Stimulated activated CD8-positive, alpha-beta memory T cell treated with anti-CD3 and anti-CD28 coated beads, Interleukin-2, amount 100 ng/mL, for 1 hour (primary cell): ENCODE measurements at places on chromosomes 4 and X.

DNA sequence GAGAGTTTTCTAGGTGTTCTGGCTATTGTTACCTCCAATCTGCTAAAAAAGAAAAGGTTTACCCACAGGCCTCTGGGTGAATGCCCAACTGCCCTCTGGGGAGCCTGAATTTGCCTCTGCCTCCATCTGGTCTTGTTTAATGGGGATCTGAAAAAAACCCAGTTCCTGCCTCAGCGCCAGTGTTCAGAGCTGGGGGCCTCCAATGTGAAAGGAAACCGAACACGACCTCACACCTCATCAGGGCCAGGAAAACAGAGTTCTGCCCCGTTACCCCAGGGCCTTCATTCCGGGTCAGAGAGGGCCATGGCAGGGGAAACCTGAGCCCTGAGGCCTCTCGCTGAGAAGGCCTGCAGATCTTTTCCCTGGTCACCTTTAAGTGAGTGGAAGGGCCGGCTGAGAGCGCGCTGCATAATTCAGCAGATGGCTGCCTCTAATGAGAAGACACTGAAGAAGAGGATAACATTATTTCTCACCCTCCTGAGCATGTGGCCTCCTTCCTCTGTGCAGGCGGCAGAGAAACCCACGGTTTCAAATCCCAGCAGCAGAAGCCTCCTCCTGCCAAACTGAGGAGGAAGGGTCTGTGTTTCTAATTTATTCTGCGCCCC is 6.8 kb downstream of the SEPTIN6 start:
- no peak for DNase-seq

DNA sequence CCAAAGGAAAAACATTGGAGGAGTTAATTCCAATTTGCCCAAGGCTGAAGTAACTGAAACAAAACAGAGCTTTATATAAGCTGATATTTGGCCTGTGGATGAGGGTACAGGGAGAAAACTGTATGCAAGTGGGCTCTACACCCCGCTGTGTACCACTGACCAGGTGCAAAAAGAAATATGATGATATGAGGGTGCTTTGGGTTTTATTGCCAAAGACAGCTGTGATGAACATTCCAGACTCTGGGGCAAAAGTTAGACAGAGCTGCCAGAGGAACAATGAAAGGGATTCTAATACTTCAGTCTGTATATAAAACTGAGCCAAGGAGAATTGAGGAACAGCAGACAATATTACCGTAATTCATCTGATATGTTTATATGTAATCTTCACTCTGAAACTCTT is 117.4 kb downstream of the MID1 start:
- DNase-seq: no peak

GRCh38 chr4:169383724-169384123 is 113.0 kb upstream of the SH3RF1 start:
- no peak for DNase-seq

DNA sequence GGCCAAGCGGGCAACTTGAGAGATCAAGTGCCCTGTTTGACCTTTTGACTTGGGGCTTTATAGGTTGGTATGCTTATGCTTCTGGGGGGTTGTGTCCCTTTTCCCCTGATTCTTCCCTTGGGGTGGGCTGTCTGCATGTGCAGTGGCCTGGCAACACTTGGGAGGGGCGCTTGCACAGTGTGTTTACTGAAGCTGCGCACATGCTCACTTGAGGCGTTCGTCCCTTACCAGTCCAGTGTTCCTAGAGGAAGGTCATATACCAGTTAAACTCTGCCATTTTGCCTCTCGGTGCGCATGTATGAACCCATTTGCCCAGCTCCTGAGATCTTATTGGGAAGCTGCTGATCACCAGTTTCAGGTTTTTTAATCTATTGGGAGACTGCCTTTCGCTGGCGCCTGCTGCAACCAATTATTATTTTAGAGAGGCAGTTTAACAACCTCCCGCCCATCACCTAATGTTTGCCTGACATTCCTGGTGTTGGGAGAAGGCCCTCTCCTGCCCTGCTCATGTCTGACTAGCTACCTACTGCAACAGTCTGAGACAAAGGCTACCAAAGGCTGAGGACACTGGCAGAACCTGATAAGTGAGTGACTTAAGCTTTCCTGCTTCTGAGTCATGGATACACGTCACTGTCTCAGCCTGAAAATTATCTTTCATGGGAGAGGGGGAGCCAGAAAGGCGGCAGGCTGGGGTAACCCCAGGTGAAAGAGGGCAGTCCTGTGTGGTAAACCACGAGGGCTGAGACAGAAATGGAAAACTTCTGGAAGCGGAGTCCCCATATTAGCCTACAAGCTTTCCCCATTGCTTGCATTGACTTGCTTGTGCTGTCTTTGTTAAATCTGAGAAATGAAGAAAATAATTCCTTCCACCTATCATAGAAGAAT is 97.6 kb downstream of the CPE start:
- DNase-seq: no peak

DNA sequence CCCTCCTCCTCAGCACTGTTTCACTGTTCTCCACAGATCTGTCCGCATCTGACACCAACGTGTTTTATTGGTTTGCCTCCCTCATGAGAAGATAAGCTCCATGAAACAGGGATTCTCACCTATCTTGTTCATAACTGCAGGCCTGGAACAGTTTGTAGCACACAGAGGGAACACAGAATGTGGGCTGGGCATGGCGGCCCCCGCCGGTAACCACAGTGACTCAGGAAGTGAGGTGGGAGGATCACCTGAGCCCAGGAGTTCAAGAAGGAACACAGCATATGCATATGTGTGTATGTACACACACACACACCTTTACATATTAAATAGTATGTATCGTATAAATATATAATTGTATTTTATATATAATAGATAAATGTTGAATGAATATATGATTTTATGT is 168.6 kb downstream of the AFAP1 start:
- peak; percentile 11 for DNase-seq

DNA sequence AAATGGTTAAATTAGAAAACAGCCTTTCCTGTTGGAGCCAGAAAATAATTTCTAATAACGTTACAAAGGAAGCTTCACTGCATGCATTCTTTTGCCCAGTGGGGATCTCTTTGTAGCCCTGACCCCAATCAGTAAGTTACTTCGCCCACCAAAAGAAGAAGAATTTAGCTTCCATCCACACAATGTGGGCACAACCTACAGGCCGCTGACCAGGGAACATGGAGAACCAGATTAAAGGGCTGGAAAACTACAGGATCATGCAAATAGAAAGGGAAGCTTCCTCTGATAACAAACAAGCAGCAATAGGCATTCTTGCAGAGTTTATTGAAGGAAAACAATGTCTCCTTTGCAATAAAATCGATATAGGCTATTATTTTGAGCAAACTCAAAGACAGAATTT is 21.3 kb upstream of the TSPAN5 start:
- no peak for DNase-seq

GRCh38 chrX:127877318-127877717 is 174.9 kb downstream of the ACTRT1 start:
- DNase-seq: no peak

DNA sequence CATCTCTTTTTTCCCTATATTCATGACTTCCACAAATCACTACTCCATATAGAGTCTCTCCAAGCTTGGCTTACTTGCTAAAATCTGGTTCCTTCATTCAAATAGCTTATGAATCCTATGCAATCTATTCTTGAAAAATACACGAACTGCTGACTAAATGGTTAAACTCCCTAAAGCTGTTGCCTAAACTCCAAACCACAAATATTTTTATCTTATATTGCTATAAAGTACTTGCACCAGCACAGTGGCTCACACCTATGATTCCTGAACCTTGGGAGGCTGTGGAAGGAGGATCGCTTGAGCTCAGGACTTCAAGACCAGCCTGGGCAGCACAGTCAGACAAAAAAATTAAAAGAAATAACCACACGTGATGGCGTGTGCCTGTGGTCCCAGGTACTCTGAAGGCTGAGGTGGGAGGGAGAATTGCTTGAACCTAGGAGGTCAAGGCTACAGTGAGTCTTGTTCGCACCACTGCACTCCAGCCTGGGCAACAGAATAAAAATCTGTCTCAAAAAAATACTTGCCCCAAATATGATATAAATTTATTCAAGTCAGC is 2.2 kb downstream of the FBXO8 start:
- no peak for DNase-seq

GRCh38 chr4:186695392-186695791 is 28.3 kb downstream of the FAT1 start:
- DNase-seq: no peak

- no peak for DNase-seq
These were observed 218.3 kb upstream of the CNKSR2 start for GRCh38 chrX:21155916-21156315.

GRCh38 chrX:18890724-18891547 is 93.0 kb downstream of the PHKA2 start:
- DNase-seq: no peak

- no peak for DNase-seq
These were observed 515.1 kb upstream of the DIPK2B start for GRCh38 chrX:45715748-45716147.

DNA sequence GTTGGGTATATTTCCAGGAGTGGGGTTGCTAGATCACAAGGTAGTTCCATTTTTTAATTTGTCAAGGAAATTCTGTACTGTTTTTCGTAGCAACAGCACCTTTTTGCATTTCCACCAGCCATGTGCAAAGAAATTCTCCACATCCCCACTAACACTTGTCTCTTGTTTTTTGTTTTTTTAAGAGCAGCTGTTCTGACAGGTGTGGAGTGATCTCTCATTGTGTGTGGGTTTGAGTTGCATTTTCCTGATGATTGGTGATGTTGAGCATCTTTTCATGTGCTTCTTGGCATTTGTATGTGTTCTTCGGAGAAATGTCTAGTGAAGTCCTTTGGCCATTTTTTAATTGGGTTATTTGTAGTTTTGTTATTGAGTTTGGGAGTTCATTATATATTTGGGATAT is 80.3 kb upstream of the PUDP start:
- DNase-seq: no peak

GRCh38 chrX:49901048-49901447 is 21.3 kb upstream of the CLCN5 start:
- no peak for DNase-seq

- no peak for DNase-seq
These were observed 42.9 kb upstream of the TMPRSS11B start for GRCh38 chr4:68288393-68288740.

DNA sequence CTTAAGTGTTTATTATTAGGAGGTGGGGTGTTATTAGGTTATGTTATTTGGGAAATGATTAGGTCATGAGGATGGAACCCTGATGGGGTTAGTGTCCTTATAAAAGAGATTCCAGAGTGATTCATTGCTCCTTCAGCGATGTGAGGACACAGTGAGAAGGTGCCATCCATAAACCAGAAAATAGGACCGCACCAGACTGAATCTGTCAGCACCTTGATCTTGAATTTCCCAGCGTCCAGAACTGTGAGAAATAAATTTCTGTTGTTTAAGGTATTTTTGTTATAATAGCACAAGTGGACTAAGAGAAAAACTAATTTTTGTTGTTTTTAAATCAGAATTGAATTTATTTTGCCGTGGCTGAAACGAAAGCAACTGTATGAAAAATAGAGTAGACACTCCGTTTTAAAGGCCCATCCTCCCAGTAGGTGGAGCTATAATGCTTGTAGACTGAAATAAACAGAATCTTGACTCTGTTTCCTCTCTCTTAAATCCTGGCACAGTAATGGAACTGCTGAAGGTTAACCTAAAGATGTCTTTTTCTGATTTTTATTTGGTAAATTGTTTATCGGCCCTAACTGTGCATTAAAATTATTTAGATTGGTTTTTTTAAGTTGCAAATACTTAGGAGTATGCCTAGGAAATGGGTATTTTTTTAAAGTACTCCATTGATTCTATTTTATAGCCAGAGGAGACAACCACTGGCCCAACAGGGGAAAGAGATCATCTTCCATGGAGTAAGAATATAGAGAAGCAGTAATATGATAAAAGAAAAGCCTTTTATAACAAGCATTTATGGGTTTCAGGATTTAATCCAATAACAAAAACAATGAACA is 133.2 kb upstream of the ADAMTS3 start:
- DNase-seq: no peak

GRCh38 chr4:96166806-96167205 is 326.9 kb downstream of the PDHA2 start:
- DNase-seq: no peak

- no peak for DNase-seq
These were observed 231.6 kb upstream of the SLIT2 start for GRCh38 chr4:20020056-20020455.

DNA sequence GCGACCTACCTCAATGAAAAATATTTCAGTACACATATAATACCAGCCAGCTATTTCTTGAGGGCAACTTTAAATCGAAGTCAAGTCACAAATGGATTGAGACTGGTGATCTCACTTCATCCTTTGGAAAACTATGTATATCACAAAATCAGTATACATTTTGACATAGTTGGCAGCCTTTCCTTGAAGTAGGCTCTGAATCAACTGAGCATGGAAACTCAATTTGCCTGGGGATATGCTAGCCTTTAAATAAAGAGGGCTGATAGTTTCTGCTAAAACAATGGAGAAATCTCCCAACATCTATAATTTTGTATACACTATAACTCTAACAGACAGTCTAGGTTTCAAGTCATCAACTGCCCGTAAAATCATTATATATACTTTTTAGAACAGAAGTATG is 282.8 kb upstream of the TENM3 start:
- no peak for DNase-seq

DNA sequence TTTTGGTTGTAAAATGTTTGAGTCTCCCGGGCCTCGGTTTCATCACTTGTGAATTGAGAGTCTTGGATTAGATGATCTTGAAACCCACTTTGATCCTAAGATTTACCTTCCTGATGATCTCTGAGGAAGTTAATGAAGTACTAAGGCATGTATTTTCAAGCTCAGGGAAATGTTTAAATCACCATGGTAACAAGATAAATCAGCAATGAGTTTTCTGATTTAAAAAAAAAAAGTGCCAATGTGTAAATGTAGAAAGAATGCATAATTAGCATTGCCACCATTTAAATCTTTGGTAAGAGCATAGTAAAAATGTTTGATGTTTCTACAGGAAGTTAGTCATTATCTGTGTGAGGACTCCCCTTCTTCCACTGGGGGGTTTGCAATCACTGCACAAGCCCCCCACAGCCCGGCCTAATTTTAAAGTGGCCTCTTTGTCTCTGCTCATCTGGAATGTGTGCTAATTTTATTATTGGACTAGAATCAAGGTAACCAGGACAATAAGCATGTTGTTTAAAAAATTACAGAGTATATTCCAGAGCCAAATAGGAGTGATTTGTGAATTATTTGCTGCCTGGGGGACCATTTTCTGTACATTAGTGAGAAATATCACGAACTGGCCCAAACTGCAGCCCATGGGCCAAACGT is 93.6 kb downstream of the SLC34A2 start:
- DNase-seq: no peak

GRCh38 chr4:1179089-1179441 is 6.7 kb upstream of the SPON2 start:
- DNase-seq: no peak

- DNase-seq: no peak
These were observed 107.3 kb downstream of the SLC10A6 start for GRCh38 chr4:86741846-86742245.

DNA sequence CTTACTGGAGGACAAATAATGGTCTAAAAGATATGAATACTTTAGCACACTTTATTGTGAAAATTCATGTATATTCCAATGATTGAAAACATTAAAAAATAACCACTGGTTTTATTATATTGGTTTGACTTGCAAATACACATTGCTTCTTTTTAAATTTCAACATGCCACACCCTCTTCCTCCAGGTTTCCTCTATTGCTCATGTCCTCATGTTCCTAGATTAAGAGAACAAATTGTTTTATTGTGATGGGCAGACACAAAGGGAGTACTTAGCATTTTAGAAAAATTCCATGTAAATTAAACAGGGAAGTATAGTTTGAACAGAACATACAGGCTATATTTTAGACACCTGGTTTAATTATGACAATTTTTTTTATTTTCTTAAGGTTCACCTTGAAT is 230.6 kb upstream of the GPRIN3 start:
- no peak for DNase-seq

- DNase-seq: no peak
These were observed 64.5 kb upstream of the CLDN34 start for GRCh38 chrX:9902656-9903055.
